Activated CD4-positive, alpha-beta T cell treated with anti-CD3 and anti-CD28 coated beads, Interleukin-2, amount 10 ng/mL, durations not matched to agents 7 days and 5 days (primary cell): ENCODE measurements at places on chromosomes 12 and 14. TPM values are rescaled to one million over a fixed set of nuclear protein-coding genes. Genes with fewer than 3 reads are reported as not detected.

GRCh38 chr12:66910366-66910974, 231.6 kb upstream of the GRIP1 start:
- no peak for DNase-seq

PTHLH gene
- not detected for total RNA-seq

DNA sequence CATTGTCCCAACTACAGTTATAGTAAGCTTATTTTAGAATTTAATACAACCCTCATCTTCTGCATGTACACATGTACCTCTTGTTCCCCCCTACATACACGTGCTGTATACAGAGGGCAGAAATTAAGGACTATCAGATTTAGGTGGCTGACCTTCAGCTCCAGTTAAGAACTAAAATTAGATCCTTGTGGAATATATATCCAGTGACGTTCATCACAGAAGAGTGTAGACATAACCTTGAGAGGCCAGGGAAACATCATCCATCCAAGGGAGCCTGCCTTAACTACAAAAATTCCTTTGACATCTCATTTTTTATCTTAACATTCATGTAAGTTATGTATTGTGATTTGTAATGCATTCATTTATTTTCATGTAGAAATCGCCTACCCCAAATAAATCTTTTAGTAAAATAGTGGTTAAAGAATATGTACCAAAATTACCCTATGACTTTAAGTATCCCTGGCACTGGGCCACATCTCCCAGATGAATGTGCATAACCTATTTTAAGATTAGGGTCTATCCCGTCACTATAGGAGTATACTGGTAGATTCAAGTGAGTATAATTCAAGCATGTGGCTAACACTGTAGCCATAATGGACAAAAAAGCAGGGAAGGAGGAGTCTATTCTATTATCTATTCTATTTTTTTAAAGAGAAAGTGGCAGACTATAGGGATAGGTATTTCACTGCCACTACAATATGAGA, 27.5 kb downstream of the RIC8B start:
- DNase-seq = no peak

GRCh38 chr14:88911809-88912208, 87.4 kb downstream of the TTC8 start:
- DNase-seq = no peak

DNA sequence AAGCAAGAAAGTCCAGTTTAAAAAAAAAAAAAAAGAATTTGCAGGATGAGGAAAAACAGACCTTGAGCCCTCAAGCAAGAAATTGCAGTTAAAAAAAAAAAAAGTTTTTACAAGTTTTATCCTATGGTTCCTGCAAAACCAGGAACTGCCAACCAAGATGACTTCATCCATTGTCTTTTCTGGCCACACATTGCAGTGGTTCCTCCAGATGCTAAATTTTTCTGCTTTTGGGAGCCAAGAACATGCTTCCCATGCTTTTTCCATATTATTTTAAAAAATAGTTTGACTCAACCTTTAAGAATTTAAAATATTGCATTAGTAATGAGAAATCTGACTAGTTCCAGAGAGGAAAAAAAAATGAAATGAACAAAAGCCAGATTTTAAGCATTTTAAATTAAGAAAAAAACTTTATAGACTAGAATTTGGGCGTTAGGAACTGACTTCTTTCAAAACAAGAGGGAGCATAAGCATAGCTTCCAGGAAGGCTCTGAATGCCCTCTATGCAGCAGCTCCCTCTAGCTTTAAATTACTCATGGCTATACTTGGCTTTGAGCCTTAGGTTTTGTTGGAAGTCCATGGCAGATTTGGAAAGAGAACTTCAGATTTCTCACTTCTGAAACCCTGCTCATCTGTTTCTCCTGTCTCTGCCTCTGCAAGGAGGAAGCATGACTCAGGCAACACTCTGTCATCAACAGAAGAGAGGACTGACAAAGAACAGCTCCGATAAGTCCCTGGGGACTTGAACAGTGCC, 124.5 kb downstream of the GPR65 start:
- DNase-seq = no peak

AQP2 gene
- total RNA-seq = not detected

DNA sequence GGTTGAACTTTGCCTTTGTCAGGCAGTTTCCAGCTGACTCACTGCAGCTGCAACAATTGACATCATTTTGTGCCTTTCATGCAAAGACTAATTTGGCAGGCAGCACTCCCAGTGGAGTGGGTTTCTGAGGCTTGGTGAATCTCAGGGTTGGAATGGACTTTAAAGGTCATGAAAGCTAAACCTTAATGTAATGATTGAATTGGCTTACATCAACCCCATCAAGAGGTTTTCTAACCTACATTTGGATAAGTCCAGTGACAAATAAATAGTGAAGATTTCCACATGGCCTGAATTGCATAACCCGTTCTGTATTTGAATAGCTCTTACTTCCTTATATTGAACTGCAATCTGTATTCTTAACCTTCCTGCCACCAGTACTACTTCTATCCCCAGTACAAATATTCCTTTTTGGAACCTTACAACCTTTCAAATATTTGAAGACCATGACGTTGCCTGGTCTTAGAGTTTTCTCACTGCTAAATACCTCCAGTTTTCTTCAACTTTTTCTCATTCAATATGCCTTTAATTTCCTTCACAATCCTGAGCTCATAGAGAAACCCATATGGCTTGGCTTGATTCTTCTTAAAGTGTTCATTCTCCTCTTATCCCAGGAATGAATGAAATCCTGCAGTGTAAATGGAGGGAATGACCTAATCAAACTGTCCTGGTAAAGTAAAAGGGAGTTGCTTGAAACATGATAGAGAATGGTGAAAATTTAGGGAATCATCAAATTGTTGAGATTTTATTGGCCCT, 168.1 kb upstream of the NOVA1 start:
- DNase-seq = no peak

GRCh38 chr12:122990961-122991622, 10.6 kb downstream of the ARL6IP4 start:
- DNase-seq = no peak

GRCh38 chr14:75317148-75317547, 38.5 kb downstream of the FOS start:
- no peak for DNase-seq

OTX2 gene
- total RNA-seq = not detected

CLEC4D gene
- total RNA-seq = not detected

DNA sequence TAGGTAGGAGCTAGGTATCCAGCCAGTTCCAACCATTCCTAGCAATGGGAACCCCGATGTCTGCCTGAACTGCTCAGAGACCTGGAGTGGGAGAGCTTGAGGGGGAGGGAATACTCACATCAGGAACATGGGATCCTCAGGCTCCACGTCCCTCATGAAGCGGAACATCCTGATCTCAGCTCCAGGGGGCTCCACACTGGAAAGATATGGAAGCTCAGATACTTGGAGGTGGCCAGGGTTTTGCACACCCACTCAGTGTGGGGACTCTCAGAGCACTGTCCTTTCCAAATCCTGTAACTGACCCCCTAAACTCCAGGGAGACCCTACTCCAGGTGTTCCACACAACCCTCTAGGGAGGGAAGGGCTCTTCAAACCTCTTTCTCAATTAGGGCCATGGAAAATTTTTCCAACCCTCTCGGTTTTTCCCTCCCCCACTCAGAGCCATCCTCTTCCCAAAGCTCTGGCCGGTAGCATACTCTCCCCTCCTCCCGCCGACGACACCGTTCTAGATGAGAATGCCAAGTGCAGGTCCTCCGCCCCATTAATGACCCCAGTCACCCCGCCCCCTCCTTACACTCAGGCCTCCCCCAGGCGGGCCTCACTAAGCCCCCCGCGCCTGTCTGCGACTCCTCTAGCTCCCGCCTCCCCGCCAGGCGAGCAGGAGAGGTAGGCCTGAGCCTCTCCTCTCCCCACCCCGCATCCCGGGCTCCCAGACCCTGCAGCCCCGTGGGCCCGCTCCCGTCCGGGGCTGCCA, 597 bp downstream of the MLF2 start:
- peak; percentile 39 for DNase-seq

GRCh38 chr14:22824711-22825359, 4.9 kb upstream of the MRPL52 start:
- DNase-seq = peak; percentile 28

ADCY6 gene
- not detected for total RNA-seq

DNA sequence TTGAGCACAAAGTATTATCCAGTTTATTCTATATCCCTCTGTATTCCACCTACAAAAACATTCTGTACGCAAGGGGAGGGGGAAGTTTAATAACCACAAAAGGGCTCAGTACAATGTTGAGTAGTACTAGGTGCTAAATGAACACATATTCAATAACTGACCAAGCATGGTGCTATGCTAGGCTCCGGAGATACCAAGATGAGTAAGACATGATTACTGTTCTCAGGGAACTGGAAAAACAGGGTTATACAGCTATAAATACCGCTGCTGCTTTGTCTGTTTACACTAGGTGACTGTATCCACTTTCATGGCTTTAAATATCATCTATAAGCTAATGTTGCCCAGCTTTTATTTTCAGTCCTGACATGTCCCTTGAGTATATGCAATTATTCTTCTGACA, 135.8 kb downstream of the INSM2 start:
- DNase-seq = no peak

SSTR1 gene
- not detected for total RNA-seq

DNA sequence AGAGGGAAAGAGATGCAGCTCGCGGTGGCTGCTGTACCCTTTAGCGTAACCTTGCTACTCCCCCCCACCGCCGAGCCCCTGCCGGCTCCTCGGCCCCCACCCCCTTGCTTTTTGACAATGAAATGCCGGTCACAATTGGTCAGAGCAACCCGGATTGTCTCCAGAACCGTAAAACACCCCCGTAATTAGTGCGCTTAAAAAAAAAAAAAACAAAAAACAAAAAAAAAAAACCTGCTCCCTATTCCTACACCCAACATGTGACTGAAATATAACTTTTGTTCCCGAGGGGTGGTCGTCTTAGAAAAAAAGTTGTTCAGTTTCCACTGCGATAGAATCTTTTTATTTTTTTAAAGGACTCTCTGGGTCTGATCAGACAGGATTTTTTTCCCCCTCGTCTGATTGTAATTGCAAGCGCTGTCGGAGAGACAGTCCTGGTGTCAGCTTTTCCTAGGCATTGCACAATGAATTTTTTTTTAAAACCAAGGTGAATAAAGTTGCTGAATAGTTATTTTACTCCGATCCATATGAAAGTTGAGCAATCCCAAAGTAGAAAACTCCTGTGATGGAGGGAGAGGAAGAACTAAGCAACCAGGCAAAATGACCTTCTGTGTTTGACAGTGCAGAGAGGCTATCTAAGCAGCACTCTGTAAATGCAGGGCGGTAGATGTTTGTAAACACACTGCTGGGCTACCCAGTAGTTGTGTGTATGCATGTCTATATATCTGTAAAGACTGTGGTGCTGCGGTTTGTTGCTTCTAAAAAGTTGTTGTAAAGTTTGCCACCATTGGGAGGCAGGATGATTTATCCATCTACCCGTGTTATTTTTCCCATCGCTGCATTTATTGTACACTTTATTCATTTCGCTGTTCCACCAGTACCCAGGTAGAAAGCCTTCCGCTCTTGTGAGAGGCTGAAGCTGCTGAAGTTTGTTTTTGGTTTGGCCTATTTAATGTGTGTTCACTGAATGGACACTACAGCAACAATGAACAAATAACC, 1.1 kb downstream of the ETV6 start:
- peak; percentile 49 for DNase-seq

OR4Q3 gene
- total RNA-seq = not detected

DUSP16 gene
- 35.9 TPM for total RNA-seq

PTGDR gene
- not detected for total RNA-seq

AKAP3 gene
- 2.5 TPM for total RNA-seq

DNA sequence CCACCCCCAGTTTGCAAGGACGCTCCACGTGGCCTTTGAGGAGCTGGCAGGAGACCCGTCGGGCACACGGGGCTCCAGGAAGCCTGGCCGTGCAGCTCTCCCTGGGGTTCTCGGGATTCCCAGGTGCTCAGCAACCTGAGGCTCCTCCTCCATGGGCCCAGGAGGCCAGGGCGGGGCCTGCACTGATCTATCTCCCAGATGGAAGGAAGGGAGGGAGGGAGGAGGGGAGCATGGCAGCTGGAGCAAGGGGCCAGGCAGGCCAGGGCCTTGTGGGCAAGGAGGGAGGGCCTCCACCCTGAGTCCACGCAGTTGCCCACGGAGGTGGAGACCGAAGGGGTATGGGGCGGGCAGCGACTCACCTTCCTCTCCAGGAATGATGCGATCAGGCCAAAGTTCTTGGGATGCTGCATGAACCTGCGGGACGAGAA, 127.3 kb downstream of the RFLNA start:
- no peak for DNase-seq

DNA sequence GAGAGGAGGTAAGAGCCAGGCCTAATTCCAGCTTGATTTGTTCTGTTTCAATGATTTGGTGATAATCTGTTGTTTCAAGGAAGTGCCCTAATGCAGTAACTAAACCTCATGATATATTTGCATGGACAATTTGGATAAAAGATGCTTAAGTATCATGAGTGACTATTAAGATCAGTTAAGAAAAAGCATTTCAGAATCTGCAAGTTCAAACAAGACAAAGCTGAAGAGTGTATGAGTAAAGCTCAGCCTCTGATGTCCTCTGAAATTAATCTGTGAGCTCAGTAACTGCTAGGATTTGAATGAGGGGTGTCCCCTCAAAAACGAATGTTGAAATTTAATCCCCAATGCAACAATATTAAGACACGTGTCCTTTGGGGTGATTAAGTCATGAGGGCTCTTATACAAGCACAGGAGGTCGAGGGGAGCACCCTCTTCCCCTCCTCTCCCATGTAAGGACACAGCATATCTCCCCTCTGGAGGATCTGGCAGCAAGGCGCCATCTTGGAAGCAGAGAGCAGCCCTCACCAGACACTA, 949.2 kb downstream of the GALC start:
- no peak for DNase-seq

INSM2 gene
- not detected for total RNA-seq

DNA sequence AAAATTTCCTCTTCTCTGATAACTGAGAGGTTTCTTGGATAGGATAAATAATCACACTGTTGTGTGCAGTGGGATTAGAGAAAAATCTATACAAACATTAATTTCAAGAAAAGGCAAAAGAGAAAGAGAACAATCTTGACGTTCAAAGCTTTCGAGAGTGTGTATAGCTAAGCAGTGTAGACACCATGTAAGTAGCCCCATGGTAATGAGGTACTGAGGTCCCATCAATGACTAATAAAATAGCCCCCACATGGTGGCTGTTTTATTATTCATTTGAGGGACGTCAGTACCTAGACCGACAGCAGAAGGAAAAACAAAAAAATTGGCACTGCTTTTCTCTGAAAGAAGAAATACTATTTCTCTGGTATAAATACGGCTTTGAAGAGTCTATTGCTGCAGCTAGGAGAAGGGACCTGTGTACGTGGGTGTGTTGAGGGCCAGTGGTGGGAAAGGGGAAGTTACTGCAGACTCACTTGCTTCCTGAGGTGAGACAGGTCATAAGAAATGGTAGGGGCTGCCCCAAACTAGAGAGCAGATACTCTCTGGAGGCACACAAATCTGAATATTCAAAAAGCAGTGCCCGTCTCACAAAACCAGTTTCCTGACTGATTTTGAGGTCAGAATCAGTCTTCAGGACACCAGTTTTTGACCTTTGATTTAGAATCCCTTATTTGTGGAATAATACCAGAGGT, 339.8 kb downstream of the EMP1 start:
- no peak for DNase-seq

DNA sequence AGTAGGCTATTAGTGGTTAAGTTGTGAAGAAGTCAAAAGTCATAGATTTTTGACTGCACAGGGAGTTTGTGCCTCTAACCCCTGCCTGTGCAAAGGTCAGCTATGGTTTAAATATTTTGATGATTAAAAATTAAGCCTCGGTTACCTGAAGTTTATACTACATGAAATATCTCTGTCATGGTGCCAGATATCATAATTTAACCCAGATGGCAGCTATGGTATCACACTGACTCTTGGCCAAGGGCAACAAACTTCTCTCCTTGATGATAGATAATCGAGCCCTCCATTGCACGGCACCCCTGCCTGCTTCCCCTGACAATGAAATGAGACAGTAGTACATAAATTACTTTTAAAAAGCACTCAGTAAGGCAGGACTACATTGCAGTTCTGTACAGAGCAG, 80.8 kb downstream of the SLC35F4 start:
- no peak for DNase-seq
